SHP77 (cell line): ENCODE measurements at places on chromosomes 12 and 14.

- peak; percentile 84 for DNase-seq
Measured at GRCh38 chr12:113185180-113186032, at the start of the genes DDX54 and RITA1. DDX54 (minus strand) TSS chr12:113185478; CDS start chr12:113185451, 27 bp downstream. RITA1 (plus strand) TSS chr12:113185721; CDS start chr12:113186747, 1,026 bp downstream.

- DNase-seq = no peak
Measured at GRCh38 chr14:58398495-58398894, 2.8 kb downstream of the TOMM20L start.

GRCh38 chr12:95445884-95446505, 28.0 kb upstream of the METAP2 start:
- DNase-seq = no peak

GRCh38 chr12:29743077-29743476, 40.7 kb downstream of the TMTC1 start:
- no peak for DNase-seq

DNA sequence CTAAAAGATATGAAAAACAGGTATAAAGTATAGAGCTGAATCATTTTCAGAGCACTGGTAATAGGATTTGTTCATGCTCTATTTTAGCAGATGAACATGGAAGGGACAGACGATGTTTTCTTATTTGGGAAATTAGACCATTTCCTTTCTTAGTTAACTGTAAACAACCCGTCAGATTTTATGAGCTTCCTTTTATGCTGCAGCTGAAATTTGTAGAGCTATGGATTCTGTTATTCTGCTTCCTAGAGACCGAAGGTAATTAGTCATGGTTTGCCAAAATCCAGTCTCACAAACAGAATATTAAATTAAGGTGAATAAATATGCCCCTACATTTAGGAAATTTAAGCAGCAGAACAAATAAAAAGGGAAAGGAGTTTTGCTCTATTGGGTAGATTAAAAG, 180.2 kb upstream of the SYT1 start:
- DNase-seq = no peak
